Activated T-helper 1 cell treated with anti-CD3 and anti-CD28 coated beads, Interleukin-12 subunit alpha, Interleukin-12 subunit beta, Interleukin-2, Interleukin-4 antibody, amounts not matched to agents 30 ng/mL and 10 ng/mL and 1 ng/mL, durations not matched to agents 14 hours and 24 hours and 36 hours (primary cell): ENCODE measurements at places on chromosomes 6 and 20. TPM values are rescaled to one million over a fixed set of nuclear protein-coding genes. Genes with fewer than 3 reads are reported as not detected.

DNA sequence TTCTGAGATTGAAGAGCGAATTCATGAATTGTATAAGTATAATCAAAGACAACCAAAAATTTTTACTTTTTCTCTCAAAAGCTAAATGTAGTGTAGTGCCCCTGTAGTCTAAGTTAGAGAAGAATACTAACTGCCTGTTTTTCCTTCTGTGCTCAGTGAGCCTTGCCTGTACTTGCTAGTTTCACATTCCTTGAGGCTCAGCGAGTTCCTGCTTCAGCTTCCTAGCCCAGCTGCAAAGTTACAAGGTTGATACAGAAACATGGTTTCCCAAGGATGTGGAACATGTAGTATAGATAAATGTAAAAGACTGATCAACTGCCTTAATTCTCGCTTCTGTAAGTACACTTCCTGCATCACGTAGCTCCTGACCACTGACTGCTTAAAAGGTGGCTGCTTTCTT, 33.1 kb upstream of the SEC63 start:
- no peaks in the 10 kb centered on the region for H3K36me3 ChIP-seq
- H3K4me3 ChIP-seq, result no peak overlapping the region
- peaks cover 7% of the 10 kb centered on the region for H3K4me1 ChIP-seq
- no peaks in the 10 kb centered on the region for H3K27me3 ChIP-seq

Gene PNRC1
- 45.6 and 47.6 TPM in 2 replicates for total RNA-seq

- H3K27me3 ChIP-seq, result no peaks in the 10 kb centered on the region
- no peaks in the 10 kb centered on the region for H3K4me1 ChIP-seq
- no peak overlapping the region for H3K4me3 ChIP-seq
- no peak overlapping the region for H3K27ac ChIP-seq
- no peak for DNase-seq
Measured at GRCh38 chr6:158977382-158977781, 22.6 kb downstream of the RSPH3 start.

Gene BFSP1
- 0.76 and 0.80 TPM in 2 replicates for total RNA-seq

GRCh38 chr6:166173281-166173951, 5.8 kb upstream of the TBXT start:
- no peak overlapping the region for H3K27ac ChIP-seq
- H3K27me3 ChIP-seq, result peaks cover 26% of the 10 kb centered on the region
- no peak overlapping the region for H3K4me3 ChIP-seq
- no peaks in the 10 kb centered on the region for H3K36me3 ChIP-seq
- no peak for DNase-seq

Gene BNIP5
- not detected in 2 replicates for total RNA-seq

GRCh38 chr6:143003676-143004075, 57.0 kb upstream of the AIG1 start:
- no peak for DNase-seq
- peaks cover 2% of the 10 kb centered on the region for H3K36me3 ChIP-seq
- peaks cover 10% of the 10 kb centered on the region for H3K27me3 ChIP-seq

- H3K36me3 ChIP-seq, result peaks cover 24% of the 10 kb centered on the region
- peaks cover 91% of the 10 kb centered on the region for H3K4me1 ChIP-seq
- H3K27ac ChIP-seq, result no peak overlapping the region
- no peak for DNase-seq
Measured at GRCh38 chr20:41044409-41045062, 15.9 kb downstream of the TOP1 start.

GRCh38 chr6:119284861-119285521, 64.6 kb downstream of the MAN1A1 start:
- H3K27me3 ChIP-seq, result no peaks in the 10 kb centered on the region
- H3K36me3 ChIP-seq, result peaks cover 40% of the 10 kb centered on the region
- H3K4me1 ChIP-seq, result peaks cover 22% of the 10 kb centered on the region
- DNase-seq, result no peak

GRCh38 chr6:36961441-36962435, 7.2 kb downstream of the PI16 start:
- peaks cover 45% of the 10 kb centered on the region for H3K4me1 ChIP-seq
- H3K4me3 ChIP-seq, result no peak overlapping the region
- DNase-seq, result no peak

DNA sequence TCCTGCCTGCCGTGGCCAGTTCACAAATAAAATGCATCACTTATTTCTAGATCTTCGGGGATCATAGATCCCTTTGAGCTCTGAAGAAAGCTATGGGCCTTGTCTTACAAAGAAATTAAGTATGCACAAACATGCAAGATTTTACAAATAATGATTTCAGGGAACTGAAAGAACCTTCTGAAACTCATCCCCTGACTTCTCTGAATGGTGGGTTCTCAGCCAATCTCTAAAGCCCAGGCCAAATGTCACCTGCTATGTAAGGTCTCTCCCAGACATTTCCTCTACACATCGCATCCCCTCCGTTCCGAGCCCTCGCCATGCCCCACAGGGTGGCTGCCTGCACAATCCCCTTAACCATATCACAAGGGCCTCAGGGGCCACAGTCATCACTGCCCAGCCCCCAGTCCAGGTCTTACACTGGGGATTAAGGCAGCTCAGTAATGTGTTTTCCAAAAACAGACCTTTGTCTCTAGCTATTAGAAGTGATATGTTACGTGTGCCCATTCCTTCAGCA, 16.1 kb upstream of the ANKRD60 start:
- DNase-seq, result no peak
- H3K4me1 ChIP-seq, result no peaks in the 10 kb centered on the region
- H3K27ac ChIP-seq, result no peak overlapping the region
- peaks cover 45% of the 10 kb centered on the region for H3K36me3 ChIP-seq
- no peak overlapping the region for H3K4me3 ChIP-seq

GRCh38 chr20:35902545-35902941, 51.8 kb downstream of the SCAND1 start:
- H3K4me3 ChIP-seq, result no peak overlapping the region
- peaks cover 21% of the 10 kb centered on the region for H3K36me3 ChIP-seq

Gene TLDC2
- not detected in 2 replicates for total RNA-seq

Gene ASIP
- total RNA-seq, result not detected in 2 replicates

Gene VARS2
- 74.0 and 76.0 TPM in 2 replicates for total RNA-seq

Gene OPN5
- total RNA-seq, result not detected in 2 replicates

Gene TNFRSF6B
- total RNA-seq, result not detected in 2 replicates

Gene CRNKL1
- total RNA-seq, result 23.9 and 24.1 TPM in 2 replicates

Gene SLC17A2
- total RNA-seq, result 0.10 TPM in 2 replicates

Gene PTCRA
- not detected in 2 replicates for total RNA-seq

DNA sequence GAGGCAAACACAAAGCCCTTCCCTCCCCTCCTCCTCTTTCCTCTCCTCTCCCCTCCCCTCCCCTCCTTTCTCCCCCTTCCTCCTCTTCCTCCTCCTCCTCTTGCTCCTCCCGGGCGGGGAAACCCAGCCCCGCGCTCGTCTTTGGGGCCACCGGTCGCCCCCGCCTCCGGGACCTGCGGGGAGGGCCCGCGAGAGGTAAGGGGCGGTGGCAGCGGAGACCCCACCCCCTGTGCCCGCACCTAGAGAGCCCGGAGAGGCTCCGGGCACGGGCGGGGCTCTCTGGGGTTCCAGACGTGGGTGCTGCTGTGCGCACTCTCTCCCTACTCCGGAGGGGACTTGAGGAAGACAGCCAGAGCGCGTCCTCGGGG, at the start of gene RIN2:
TSS of gene RIN2 (plus strand) at position 126 of the 368 bp plus-strand sequence. CDS start 131,344 bp downstream, outside the sequence.
- no peak for DNase-seq
- H3K36me3 ChIP-seq, result no peaks in the 10 kb centered on the region
- peaks cover 28% of the 10 kb centered on the region for H3K27me3 ChIP-seq

DNA sequence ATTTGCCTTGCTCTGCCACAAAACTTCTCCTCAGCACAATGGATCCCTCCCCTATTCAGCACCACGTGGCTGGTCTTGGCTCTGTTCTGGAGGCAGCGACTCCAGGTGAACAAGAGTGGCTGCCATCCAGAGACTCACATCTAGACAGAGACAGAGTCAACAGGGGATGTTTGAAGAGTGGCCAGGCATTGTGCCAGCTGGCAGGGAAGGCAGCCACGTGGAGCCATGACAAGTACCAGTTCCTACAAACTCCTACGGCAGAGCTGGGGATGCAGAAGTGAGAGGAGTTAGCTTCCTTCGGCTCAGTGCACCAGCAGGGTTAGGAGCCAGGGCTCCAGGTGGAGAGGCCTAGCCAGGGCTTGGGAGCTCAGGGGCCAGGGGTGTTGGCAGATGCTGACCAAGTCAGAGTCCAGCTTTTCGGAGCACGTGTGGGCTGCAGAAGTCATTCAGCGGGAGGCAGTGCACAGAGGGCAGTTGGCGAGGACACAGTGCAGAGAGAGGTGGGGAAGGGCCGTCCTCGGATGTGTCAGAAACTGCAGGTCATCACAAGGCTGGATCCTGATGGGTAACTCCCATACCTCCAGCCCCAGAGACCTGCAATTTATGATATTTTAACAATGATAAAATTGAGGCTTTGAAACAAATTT, 171.7 kb upstream of the PDE10A start:
- H3K27ac ChIP-seq, result no peak overlapping the region
- no peak overlapping the region for H3K4me3 ChIP-seq
- no peaks in the 10 kb centered on the region for H3K36me3 ChIP-seq
- DNase-seq, result no peak

Gene CYP39A1
- not detected in 2 replicates for total RNA-seq
